HTR-8/SVneo (cell line): ENCODE measurements at places on chromosomes 4 and X.

DNA sequence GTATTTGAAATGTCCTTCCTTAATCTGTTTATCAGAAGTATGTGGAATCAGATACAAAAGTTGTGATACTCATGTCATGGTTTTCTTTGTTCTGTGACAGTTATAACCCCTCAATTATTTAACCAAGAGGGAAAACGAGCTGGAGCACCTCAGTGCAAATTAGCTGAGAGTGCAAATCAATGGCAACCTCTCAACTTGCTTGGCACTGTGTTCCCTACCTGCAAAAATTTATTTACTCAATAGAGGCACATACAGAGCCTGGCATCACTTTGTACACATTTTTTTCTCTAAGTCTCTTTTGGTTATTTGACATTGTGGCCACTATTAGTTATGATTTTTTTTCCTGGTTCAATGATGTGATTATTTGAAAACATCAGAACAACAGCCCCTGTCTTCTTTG lies 186.2 kb downstream of the STIM2 start:
- no peak for DNase-seq

- DNase-seq = no peak
These were observed 363.1 kb upstream of the ZFP42 start for GRCh38 chr4:187632260-187632995.

- DNase-seq = no peak
These were observed 7.2 kb upstream of the PITX2 start for GRCh38 chr4:110629780-110630687.

- no peak for DNase-seq
These were observed 19.6 kb downstream of the SPANXA2 start for GRCh38 chrX:141609111-141609510.

GRCh38 chrX:123504047-123504446 lies 228.8 kb downstream of the THOC2 start:
- no peak for DNase-seq

DNA sequence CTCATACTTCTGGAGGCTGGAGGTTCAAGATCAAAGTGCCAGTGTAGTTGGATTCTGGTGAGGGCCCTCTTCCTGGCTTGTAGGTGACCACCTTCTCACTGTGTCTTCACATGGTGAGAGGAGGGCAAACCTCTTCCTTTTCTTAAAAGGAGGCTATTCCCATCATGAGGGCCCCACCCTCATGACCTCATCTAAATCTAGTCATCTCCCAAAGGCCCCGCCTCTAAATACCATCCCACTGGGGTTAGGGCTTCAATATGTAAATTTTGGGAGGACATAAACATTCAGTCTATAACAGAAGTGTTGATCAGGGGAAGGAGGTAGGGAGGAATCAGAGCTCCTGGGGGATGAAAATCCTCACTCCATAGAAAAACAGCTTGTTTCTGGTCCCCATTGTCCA lies 60.8 kb upstream of the DIPK2B start:
- DNase-seq = no peak
